ENCODE measurements at places on chromosomes 5 and 9.

- DNase-seq = no peak
Observed at GRCh38 chr5:177995691-177996595, at the start of gene PROP1. PROP1 (minus strand) TSS chr5:177996242; CDS start chr5:177995933, 309 bp downstream.

- DNase-seq = no peak
Observed at GRCh38 chr5:2687746-2688145, 63.7 kb downstream of the IRX2 start.

GRCh38 chr9:94139672-94140417 lies 55.6 kb downstream of the PTPDC1 start:
- peak; percentile 98 for DNase-seq

GRCh38 chr9:111356481-111357244 lies 26.6 kb upstream of the OR2K2 start:
- peak; percentile 89 for DNase-seq

GRCh38 chr5:135234242-135234641 lies 164.8 kb downstream of the MACROH2A1 start:
- DNase-seq = no peak

DNA sequence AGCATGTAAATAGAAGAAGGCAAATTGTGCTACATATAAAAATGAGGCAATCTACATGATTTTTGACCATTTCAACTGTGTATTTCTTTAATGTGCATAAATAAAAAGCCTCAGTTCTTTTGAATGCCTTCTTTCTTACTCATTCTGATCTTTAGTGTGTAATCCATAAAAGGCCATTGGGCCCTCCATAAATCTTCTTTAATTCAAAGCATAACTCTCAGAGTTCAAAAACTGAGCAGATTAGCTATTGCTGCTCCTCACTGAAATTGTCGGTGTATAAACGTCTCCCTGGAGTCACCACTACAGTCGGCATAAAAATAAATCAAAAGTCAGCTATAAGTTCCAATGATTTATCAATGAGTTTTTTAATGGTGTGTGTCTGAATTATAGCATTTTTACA lies 45.3 kb upstream of the ADAMTSL1 start:
- no peak for DNase-seq

DNA sequence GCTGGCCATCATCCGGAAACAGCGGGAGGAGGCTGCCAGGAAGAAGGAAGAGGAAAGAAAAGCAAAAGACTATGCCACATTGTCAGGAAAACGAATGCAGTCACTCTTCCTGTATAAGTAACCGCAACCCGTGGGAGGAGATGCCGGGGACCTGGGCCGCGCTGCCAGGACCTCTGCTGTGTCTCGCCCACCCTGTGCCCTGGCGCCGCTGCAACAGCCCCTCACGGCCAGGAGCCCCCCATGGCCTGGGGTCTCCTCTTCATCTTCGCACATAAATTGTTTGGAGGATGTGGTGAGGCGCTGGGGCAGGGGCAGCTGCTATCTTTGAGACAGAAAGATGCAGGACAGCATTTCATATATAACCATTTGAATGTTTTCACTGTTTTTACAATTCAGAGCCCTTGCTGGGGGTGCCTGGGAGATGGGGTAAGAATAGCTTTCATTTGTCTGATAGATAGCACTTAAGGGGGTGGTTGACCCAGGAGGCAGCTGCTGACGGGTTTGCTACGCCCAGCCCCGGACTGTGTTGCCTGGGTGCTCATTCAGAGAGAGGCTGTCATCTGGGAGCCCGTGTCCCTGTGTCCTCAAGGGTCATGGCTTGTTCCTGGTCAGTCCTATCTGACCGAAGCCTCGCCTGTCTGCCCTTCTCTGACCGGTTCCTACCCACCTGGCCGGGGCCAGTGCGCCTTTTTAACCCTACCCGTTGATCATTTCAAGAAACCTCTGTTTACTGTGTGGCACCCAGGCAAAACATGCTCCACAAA lies 1067.7 kb upstream of the COX7C start:
- DNase-seq = no peak

DNA sequence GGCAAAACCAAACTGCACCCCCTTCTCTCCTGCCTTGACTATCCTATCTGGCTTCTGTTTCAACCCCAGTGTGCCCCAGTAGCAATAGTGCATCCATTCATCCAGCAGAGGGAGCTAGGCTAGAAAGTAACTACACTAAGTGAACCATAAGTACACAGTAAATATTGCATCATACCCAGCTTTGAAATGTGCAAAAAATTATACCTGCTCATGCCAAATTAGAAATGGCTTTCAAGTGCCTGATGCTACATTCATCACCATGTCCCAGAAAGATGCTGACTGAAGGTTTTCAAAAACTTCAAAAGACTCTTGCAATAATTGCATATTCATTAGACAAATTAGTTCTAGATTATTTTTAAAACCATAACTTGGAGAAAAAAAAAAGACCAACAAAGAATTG lies 153.5 kb downstream of the PRELID2 start:
- peak; percentile 81 for DNase-seq

- DNase-seq = no peak
Observed at GRCh38 chr5:133203317-133204305, 151.8 kb downstream of the HSPA4 start.

DNA sequence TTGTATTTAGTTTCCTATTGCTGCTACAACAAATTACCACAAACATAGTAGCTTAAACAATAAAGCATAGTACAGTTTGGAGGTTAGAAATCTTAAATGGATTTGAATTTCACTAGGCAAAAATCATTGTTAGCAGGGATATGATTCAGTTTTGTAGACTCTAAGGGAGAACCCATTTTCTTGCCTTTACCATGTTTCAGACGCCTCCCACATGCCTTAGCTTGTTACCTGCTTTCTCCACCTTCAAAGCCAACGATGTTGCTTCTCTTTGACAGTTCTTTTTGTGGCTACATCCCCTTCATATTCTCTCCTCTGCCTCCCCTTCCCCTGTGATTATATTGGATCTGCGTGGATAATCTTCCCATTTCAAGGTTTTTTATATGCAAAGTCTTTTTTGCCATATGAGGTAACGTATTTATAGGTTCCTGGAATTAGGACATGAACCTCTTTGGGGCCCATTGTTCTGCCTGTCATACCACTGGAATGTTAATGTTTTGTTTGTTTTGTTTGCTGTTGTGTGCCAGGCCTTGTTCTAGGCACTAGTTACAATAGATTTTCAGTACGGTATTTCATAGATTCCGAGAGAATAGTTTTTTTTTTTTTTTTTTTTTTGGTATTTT lies 54.1 kb downstream of the UHRF2 start:
- no peak for DNase-seq

GRCh38 chr5:95892784-95893354 lies 68.8 kb downstream of the ELL2 start:
- peak; percentile 62 for DNase-seq

DNA sequence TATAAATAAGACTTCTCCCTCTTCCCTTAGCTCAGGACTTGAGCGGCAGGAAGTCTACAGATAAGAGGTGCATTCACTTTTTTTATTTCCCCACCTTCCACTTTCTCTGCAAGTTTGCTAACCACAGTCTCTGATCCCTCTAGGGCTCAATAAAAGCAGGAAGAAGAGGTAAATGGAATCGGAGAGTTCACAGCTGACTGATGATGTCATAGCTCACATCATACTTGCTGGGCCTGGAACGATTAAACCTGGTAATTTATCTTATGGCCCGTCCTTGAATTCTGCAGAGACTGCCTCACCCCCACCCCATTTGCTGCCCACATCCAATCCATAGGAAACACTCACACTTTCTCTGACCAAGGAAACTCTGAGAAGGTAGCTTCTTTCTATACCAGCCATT lies 62.9 kb downstream of the DRD1 start:
- no peak for DNase-seq

- peak; percentile 59 for DNase-seq
Observed at GRCh38 chr5:142342128-142342981, 17.5 kb upstream of the SPRY4 start.

DNA sequence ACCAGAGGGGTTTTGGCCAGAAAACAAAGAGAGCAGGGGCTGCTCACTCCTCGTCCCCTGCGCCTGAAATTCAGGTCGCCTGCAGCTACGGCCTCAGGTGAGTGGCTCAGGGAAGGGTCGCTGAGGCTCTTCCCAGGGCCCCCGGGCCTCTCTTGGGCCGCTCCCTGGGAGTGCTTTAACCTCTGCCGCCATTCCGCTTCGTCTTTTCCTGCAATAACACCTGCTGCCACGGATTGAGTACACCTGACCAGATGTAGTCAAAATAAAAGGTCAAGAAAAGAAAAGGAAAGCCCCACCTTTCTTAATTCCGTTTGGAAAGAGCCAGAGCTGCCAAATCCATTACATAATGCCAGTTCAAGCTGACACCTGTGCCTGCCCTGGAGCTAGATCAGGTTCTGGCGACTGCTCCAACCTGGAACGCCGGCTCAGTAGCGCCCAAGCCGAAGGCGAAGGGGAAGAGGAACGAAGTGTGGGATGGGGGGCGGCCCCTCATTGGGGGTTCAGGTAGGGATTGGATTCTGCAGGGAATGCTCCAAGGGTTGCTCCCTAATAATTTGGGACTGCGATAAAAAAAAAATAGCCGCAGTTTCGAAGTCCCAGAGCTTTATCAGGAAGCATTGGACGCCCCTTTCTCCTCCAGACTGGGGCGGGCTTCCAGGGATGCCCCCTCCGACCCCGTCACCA lies 193.9 kb downstream of the MEF2C start:
- no peak for DNase-seq

All from iris pigment epithelial cell (primary cell).